Cortex of kidney (tissue), 1 donor: ENCODE measurements at places on chromosomes 5 and 9.

DNA sequence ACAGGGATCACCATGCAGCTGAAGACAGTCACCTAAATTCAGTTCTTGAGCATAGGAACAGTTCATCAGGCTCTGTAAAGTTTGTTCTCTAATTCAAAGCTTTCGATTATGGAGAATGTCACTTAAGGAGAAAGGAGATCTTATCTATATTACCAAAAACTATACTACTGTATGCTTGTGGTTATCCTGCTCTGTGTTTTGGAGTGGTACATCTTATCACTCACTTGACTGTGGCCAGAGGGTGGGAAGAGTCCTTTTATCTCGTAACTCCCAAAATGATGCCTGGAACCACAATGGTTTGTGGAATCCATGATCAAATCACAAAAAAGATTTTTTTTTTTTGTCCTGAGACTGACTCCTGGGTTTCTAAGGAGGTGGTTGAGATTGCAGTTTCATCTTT is 230.7 kb downstream of the COMMD10 start:
- DNase-seq, result no peak

- DNase-seq, result no peak
Measured at GRCh38 chr5:61802456-61802855, 470.4 kb downstream of the ZSWIM6 start.

DNA sequence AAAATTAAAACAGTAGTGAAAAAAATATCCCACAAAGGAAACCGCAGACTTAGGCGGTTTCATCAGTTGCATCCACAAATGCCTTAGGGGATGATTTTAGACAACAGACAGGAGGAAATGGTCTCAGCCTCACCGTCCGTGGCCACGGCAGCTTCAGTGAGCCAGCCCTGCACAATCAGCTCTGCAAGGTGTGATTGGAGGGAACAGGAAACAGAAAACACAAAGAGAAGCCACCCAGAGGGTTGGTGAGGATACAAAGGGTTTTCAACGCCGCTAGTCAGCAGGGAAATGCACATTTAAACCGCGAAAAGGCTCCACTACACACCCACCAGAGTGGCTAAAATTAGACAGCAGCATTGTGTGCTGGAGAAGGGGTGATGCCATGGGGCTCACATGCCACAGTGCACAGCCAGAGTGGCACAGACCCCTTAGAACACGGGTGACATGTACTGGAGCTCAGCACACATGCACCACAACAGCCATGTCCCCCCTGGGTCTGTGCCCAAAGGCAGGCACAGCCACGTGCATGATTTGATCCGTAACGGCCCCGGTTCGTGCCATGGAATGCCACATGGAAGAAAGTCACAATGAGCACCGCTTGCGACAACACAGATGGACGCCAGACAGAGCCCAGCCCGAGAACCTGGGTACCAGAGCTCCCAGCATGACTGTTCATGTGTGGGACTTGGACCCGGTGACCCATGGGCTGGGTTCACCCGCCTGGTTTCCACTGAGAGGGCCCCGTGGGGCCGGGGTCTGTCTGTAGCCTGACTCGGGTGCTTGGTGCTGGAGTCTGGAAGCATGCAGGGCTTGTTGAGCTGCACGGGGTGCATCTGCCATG is 18.3 kb upstream of the TERT start:
- no peak for DNase-seq

DNA sequence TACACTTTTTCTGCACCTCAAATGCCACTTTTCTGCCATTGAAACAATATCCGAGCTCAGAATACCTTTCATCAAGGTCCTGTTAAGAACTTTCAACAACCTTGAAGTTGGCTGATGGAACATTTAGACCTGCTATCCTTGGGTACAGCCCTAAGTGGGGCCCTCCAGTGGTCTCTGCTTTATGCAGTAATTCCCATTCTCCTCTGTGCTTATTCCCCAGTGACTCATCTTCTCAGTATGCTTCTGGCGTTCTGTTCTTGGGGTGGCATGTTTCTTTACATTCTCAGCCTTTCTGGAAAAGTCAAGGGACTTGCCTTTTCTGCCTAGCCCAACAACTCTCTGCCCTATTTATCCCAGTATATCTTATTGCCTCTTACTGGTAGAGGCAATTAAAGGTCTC is 7.1 kb downstream of the ANP32B start:
- DNase-seq, result no peak

DNA sequence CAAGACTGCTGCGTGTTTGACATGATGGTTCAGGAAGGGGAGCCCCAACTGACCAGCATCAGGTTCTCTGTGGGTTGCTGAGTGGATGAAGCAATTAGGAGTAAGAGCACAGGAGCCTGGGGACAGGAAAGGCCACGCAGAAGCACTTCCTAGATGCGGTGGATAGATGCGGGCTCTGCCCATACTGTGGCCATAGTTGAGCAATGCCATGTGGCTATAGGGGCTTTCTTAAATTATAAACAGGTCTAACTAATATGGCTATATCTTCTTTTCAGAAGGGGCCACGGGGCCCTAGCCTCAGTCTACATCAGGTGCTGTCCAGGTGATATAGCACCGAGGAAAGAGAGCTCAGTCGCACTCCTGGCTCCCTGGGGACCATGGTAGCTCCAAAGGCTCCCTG is 198.6 kb downstream of the GADD45G start:
- DNase-seq, result no peak

GRCh38 chr5:136636001-136636400 is 270.7 kb upstream of the TRPC7 start:
- no peak for DNase-seq
